ENCODE measurements at places on chromosomes 7 and 10.

DNA sequence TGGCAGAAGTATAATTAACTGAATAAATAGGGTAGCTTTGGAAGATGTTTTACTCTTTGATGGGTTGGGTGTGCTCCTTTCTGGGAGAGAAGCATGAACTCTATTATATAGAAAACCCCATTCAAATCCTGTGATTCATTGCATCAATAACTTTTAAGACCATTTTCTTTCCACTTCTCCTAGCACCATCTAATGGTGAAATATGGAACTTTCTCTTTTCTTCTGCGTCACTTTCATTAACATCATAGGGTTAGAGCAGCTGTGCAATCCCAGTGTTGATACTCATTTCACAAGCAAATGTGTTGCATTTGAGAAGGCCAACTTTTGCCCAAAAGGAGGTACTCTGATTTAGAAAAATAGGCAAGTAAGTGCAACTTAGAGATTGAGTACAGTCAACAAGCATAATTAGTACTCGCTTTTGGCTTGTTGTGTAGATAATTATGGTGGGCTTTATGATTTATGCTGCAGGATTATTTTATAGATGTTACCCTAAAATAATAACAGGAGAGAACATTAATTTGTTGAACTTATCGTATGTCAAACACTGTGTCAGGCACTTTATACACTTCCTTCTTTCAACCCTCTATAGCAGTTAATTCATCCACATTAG lies 92.9 kb downstream of the CPED1 start:
- no peak for DNase-seq

GRCh38 chr7:92963566-92963965 lies 127.2 kb upstream of the CDK6 start:
- no peak for DNase-seq

DNA sequence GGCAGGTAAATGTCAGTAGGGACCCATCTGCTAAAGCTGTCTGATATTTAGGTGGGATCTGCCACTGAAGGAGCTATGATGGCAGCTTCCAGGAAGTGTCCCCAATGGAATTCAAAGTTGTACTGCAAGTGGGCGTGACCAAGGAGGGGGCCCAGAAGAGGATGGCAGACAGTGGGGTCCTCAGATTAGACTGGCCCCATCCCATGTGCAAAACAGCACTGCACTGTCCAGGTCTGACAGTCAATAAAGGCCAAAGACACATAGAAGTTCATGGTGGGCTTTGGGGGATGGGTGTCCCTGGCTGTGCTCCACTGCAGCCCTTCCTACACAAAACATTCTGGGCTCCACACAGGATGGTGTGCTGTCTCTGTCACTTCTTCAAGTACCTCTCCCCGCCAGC lies 49.8 kb upstream of the SORCS1 start:
- DNase-seq, result no peak

GRCh38 chr10:4370376-4370775 lies 455.6 kb upstream of the AKR1E2 start:
- no peak for DNase-seq

- DNase-seq, result no peak
Measured at GRCh38 chr7:68421712-68422111, 1176.6 kb upstream of the AUTS2 start.

- no peak for DNase-seq
Measured at GRCh38 chr7:39248041-39248691, 270.5 kb downstream of the POU6F2 start.

DNA sequence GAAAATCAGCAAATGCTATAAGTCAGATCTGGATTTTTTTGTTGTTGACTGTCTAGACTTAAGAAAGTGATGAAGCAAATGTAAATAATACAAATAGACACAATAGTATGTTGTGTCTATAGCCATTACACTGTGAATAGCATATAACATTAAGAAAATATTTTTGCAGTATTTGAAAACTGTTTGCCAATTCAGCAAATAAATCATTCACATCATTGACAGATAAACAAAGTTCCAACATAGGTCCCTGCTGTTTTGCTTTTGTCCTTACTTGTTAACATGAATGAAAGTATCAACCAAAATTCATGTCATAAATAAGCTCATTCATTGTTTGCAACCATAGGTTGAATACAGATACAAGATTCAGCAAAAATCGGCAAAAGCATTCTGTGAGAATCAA lies 200.5 kb downstream of the KIF20B start:
- DNase-seq, result no peak

- DNase-seq, result no peak
Measured at GRCh38 chr10:79178614-79179163, 109.9 kb downstream of the ZMIZ1 start.

DNA sequence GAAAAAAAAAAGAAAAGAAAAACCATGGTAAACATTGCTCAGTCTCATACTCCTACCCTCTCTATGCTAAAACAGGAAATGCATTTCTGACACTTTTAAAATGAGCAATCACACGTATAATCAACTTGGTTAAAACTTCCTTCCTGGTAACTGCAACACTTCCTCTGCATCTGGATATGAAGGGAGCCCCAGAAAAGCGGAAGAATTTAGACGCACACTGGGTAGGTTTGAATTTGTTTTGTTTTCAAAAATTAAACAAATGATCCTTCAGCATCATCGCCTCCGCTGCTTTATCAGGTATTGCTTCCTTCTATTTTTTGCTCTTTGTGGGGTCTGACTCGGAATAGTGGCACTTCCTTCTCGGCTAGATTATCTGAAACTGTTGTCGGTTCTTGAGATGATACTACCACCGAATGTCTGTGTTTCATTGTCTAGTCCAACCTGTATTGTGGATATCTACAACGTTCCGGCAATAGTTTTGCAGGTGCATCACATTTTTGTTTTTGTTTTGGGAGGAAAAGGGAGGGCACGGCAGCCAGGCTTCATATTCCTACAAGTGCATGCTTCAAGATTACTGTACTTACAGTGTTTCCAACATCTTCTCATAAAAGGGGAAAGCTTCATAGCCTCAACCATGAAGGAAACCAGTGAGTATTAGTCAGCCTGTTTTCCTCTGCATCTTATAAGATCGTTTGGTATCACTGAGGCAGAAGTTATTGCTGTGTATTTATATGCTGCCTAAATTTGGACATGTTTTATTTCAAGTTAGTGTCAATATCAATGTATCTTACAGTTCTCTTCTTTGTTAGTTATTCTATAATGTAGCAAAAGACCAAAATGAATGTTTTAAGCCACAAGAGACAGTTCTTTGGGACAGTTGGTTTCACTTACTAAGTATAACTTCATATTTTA lies at the start of gene PIK3CG:
Gene PIK3CG, plus strand, starts transcription at position 153 of the 912 bp plus-strand sequence. CDS start 2,280 bp downstream, outside the sequence.
- DNase-seq, result no peak

DNA sequence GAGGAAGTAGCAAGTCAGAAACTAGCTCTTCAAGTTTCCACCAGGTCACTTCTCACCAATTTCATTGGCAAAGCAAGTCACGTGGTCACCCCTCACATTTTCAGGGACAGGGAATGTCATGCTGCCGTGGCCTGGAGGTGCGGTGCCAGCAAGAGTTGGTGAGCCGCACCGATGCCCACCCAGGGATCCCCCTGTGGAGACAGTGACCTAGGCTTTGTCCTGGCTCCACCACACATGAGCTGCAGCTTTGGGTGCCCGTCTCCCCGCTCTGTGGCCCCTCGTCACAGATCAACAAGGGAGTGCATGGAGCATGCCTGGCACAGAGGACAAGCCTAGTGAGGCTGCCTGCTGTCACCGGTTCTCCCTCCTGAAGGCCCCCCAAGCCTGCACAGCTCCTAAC lies 226.7 kb upstream of the PPP2R2D start:
- DNase-seq, result no peak

- DNase-seq, result no peak
Measured at GRCh38 chr7:31000161-31000693, 36.5 kb downstream of the GHRHR start.

Data from C1 segment of cervical spinal cord (tissue), 14 donors.